ENCODE measurements at places on chromosomes 7 and 10.

GRCh38 chr10:129774736-129775401 is 189.2 kb downstream of the EBF3 start:
- DNase-seq: no peak

- no peak for DNase-seq
Observed at GRCh38 chr7:78427209-78427608, 628.6 kb downstream of the PHTF2 start.

- DNase-seq: no peak
Observed at GRCh38 chr10:43866712-43867111, 218.0 kb upstream of the ZNF32 start.

DNA sequence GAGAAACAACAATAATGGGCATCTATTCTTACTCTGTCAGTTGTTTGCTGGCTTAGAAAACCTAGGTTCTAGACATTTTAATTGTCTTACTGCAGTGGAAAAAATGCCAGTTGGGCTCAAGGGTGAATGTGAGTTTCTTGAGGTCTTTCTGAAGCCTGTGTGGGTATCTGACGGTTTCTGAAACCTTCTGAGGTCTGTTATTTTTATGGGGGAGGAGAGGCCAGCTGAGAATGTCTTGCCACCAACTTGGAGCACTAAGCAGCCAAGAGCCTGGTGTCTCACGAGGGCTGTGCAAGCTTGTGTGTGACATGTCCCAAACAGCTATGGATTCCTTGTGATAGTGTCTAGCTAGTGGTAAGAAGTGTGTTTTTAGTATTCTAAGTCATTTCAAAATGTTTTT is 24.2 kb upstream of the DDC start:
- DNase-seq: no peak

GRCh38 chr10:123103944-123104343 is 31.8 kb upstream of the HMX3 start:
- DNase-seq: no peak

- peak; percentile 73 for DNase-seq
Observed at GRCh38 chr10:108454793-108455192, 1290.3 kb upstream of the SORCS1 start.

- no peak for DNase-seq
Observed at GRCh38 chr10:8487346-8487745, 432.9 kb downstream of the GATA3 start.

DNA sequence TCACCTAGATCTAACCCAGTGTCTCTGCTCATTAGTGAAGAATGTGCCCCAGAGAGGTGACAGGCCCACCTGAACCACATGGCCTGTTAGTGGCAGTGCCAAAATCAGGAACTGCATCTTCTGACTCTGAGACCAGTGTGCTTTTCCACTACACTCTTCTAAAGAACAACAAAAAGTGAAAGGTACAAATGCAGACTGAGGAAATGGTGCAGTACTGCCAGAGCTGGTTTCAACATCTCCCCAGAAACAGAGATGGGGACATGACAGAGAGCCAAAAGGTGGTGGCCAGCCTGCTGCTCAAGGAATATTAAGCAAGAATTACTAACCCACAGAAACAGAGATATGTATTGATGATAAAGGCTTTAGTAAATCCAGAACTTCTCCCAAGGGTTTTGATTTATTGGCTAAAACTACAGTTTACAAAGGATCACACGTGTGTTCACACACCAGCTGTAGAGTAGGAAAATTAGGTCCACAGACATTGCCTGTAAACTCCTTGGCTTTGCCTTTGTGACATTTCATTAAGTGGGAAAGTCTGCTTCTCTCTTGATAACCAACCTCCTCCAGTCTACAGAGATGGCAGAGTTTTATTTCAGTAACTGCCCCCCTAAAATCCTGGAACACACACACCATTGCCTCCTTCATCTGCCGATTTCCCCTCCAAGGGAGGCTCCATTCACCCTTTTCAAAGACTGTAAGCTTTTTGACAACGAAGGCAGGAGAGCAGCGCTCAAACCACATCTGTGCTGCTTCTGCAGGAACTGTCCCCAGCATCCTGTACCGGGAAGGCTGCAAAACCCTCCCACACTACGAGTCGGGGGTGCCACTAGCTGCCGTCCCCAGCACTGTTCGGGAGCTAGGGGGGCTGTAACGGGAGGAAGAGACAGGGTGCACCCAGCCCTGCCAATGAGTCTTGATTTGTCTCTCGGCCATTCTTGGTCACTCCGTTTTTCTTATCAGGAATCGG is 29.8 kb downstream of the GSDME start:
- peak; percentile 47 for DNase-seq

GRCh38 chr10:62046522-62047227 is 145.2 kb downstream of the ARID5B start:
- DNase-seq: no peak

Data from AG20443 (cell line).